Cortex of kidney (tissue), 1 donor: ENCODE measurements at places on chromosomes 1 and 21.

GRCh38 chr1:47651311-47652089, 213.7 kb downstream of the FOXD2 start:
- no peak for DNase-seq

GRCh38 chr1:182634306-182635072, 30.3 kb upstream of the RGS16 start:
- DNase-seq, result no peak

DNA sequence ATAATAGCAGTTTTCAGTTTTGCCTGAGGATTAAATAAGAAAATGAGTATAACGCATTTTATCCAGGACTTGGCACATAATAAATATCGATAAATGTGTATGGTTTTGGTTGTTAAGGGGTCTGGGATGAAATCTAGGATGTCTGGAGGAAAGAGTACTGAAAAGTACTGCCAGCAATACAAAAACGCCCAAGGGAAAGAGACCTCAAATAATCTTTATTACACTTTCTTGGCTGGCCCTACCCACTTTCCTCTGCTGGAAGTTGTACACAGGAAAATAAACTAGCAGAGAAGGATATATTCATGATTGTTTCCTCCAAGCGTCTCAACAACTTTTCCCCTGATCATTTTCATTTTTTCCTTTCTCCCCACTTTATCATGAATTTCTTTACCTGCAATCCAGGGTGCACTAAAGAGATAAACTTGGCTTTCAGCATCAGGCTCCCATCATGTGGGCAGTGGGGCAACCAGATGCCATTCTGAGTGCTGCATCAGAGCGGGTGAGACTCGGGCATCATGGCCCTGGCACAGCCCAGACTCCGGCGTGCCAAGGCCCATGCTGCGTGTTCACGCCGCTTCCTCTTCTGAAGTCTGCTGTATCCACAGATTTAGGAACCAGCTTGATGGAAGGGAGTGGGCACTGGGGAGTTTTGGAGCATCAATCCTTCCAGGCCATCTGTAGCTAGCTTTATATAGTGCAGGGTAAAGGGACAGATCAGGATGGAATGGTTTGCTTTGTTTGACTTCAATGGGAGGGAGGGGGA, 35.8 kb upstream of the PLXNA2 start:
- DNase-seq, result no peak

DNA sequence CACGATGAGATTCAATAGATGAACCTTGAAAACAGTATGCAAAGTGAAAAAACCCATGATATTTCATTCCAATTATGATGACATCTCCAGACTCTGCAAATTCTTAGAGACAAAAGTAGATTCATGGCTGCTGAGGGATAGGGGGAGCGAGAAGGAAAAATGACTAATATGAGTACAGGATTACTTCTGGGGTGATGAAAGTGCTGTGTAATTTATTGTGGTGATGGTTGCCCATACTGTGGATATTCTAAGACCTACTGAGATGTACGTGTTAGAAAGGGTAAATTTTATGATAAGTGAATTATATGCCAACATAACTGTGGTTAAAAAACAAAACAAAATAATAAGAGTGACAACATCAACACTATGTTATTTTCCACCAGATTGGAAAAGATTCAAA, 18.9 kb upstream of the RGS7 start:
- DNase-seq, result no peak

GRCh38 chr21:41167348-41168342, at the start of gene BACE2:
TSS of gene BACE2 (plus strand) at chr21:41168160. CDS start at chr21:41168264, 104 bp downstream.
- DNase-seq, result no peak

DNA sequence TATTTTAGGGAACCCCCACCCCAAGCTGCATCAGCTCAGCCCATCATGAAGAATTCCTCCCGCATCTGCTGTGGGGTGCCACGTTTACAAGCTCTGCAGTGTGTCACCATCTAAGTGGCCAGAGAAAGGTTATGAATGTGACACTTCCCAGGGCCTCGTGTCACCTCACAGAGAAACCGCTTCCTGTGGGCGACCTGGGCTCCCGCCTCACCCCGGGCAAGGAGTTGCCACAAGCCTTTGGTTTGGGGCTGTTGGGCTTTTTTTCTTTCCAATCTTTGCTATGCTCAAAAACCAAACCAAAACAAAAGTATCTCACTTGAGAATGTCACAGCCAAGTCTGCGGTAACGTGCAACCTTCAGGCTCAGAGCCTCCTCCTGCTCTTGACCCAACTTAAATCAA, 82.1 kb upstream of the ARHGEF16 start:
- DNase-seq, result no peak
